ENCODE measurements at places on chromosomes 11 and 22.

DNA sequence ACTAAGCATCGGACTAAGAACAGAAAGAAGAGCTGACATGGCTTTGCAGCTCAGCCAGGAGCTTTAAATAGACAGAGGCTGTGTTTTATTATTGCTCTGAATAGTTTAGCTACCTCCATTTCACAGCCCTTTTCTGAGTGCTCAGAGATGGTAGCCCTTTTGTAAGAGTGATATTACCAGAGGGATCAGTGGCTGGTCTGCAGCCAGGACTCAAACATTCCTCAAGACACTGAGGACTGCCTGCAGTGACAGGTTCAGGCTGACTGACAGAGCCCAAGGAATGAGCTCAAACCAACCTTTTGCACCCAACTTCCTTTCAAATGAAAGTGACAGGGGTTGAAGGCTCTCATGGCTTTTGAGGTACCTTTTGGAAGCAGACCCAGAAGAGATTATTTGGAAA, 189.0 kb downstream of the DDX10 start:
- DNase-seq: no peak

GRCh38 chr22:21009638-21010425, 5.1 kb upstream of the P2RX6 start:
- DNase-seq: no peak

- DNase-seq: no peak
Measured at GRCh38 chr22:45261407-45262088, 20.9 kb upstream of the KIAA0930 start.

GRCh38 chr11:4064278-4064955, 30.2 kb upstream of the RRM1 start:
- no peak for DNase-seq

DNA sequence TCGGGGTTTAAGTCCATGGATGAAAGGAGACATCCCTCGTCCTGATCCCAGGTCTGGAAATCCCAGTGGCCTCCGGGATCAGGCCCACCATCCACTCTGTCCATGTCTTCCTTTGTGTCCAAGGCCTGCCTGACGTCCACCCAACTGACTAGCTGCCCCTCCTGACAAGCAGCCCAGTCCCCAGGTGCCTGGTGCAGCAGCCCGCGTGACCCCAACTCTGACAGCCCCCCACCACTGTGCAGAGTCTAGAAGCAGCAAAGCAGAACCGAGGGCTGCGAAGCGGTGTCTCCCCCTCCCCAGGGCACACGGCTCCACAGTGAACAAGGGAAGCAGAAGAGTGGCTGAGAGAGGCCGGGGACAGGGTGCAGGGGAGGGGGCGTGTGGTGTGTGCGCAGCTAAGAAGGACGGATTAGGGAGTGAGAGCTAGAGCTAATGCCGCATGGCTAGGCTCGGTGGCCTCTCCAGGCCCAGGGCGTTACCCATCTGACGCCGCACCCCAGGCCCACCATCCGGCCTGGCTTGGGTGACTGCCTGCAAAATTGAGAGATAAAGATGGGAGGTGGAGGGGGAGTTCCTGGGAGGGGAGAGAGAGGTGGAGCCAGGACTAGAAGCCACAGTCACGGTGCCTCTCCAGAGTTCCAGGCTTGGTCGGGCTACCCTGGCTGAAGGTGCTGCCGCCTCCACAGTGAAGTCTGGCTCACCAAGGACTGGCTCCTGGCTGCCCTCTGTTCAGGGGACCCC, 16.6 kb upstream of the BAIAP2L2 start:
- no peak for DNase-seq

GRCh38 chr11:43825217-43825816, 55.3 kb upstream of the ALKBH3 start:
- DNase-seq: no peak

GRCh38 chr22:23754980-23755636, 883 bp upstream of the VPREB3 start:
- DNase-seq: no peak

Data from activated T-helper 1 cell treated with anti-CD3 and anti-CD28 coated beads, Interleukin-2, amount 50 U/mL, for 16 hours (primary cell).